ENCODE measurements at places on chromosomes 4 and X. TPM values are rescaled to one million over a fixed set of nuclear protein-coding genes. Genes with fewer than 3 reads are reported as not detected.

PIR gene
- 5.8 TPM for total RNA-seq

PKD2 gene
- 96.7 TPM for total RNA-seq

GLOD5 gene
- not detected for total RNA-seq

VEGFD gene
- total RNA-seq, result under 0.01 TPM

TCP11X2 gene
- total RNA-seq, result not detected

SPANXB1 gene
- not detected for total RNA-seq

CCDC160 gene
- 0.28 TPM for total RNA-seq

COX7B2 gene
- not detected for total RNA-seq

HSFX1 gene
- total RNA-seq, result under 0.01 TPM

SMR3B gene
- total RNA-seq, result not detected

TMPRSS11F gene
- total RNA-seq, result not detected

DNA sequence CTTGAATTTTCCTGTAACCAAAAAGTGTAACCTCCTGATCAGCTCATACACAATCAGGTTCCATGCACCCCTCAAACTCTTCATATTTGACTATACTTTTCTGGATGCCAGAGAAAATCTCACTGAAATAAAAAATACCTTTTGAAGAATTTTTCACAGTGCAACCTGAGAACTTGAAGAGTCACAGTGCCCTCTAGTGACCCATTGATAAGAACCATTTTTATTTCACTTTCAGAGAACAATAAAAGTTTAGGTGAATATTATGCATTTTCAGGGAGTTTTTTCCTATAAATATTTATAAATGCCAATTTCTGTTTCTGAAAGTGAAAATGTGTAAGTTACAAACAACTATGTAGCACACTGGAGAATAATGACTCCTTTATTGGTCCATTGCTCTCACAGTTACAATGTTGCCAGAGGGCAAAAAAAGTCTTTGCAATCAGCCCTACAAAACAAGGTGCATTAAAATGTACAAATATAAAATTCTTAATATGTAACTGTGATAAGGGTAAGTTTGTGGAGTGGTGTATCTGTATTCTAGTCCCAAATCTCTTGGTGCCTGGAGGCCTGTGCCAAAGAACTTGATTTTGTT, 153.6 kb upstream of the INTU start:
- peak; percentile 52 for DNase-seq

- DNase-seq, result no peak
These were observed 174.0 kb downstream of the ADAM29 start for GRCh38 chr4:175092114-175092513.

DNA sequence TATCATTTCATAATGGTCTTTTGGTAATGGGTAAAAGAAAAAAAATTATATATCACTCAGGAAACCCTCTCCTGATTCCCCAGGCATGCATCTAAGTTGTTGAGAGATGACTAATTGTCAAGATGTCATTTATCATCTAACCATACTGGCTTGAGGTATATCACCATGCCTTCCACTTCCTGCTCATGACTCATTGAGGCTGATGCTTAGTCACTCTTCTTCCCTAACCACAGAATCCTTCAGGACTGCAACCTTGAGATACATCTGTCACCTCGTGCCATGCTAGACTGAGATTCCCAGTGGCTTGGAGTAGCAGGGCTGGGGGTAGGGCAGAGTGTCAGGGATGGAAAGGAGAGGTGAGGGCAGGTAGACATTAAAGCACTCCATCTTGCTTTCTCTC, 782.5 kb upstream of the INTU start:
- peak; percentile 99 for DNase-seq

- DNase-seq, result peak; percentile 63
These were observed at the start of gene ZFX for GRCh38 chrX:24149351-24150050. TSS of gene ZFX (plus strand) at chrX:24149729. CDS start at chrX:24172743, 23,014 bp downstream.

GRCh38 chrX:40096395-40097091, 1.2 kb downstream of the BCOR start:
- DNase-seq, result peak; percentile 45

DNA sequence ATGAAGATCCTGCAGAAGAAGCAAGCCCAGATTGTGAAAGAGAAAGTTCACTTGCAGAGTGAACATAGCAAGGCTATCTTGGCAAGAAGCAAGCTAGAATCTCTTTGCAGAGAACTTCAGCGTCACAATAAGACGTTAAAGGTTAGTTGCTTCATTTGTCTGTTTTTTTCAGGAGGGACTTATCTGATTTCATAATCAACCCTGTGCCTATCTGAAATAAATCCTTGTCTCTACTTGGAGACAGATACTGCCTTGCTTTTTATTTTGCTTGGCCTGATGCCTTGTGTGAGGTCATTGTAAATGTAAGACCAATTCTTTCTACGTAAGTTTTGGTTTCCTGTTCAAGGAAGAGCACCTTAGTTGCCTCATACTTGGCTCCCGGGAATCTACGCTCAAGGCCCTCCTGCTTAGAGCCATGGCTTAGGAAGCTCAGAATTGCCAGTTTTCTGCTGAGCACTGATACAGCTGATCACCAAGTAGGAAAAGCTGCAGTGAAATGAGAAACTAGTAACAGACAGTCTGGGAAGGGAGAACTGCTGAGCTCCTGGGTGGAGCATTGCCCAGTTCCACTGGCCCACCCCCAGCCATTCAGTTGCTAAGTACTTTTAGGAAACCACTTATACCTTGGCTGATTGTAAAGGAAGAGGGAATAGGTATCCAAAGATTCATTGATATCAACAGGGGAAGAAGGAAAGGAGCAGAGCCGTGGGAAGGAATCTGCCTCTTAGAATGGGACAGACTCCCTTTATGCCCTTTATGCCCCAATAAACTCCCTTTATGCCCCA, 41.8 kb downstream of the RBBP7 start:
- DNase-seq, result peak; percentile 91

DNA sequence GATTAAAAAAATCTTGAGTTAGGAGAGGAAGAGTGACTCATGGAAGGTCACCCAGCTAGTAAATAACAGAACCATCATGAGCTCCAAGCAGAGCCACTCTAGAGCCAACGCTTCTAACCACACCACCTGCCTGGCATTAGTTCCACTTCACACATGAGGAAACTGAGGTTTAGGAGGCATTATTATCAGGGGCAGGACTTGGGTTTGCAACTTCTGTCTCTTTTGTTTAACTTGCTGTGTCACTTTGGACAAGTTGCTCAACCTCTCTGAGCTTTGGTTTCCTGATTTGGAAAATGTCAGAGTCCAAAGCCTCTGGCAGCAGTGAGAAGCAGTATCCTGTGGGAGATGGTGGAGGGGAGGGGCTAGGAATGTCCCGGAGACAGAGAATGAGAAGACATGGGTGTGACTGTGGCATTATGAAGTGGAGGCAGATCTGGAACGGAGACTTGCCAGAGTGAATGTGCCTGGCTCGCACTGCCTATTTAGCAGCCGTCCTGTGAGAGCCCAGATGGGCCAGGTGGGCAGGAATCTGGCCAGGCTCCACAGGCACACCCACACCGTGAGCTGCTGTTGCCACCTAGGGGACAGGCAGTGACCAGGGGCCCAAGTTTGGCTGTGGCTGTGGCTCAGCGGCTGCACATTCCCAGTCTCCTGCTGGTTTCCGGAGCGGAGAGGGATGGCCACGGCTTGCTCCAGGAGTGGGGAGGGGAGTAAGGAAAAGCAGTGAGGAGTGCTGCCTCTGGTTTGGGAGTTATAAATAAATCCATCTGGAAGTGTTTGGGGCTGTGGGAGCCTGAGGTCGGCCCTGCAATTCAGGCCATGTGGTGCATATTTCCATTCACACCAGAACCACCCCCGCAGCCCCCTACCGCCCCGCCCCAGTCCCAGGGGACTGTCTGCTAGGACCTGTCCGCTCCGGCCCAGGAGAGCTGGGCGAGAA, 93.4 kb downstream of the NHSL2 start:
- DNase-seq, result no peak

DNA sequence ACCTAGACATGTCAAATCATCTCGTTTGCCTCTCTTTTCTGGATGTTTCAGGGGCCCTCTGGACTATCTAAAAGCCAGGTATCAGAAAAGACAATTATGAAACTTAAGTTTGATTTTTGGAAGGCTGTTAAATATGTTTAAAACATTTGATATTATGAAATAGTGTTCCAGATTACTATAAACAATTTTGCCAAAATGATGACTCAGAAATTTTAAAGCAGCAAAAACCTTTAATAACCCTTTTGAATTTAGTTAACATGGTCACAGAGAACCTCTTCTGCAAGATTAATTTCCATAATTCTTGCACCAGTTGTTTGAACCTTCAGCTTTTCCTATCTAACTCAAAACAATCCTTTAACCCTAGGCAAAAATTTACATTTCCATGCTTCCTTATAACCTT, 18.8 kb upstream of the FAM47E start:
- no peak for DNase-seq

- DNase-seq, result no peak
These were observed 76.2 kb upstream of the SCOC start for GRCh38 chr4:140297221-140297570.
